Foreskin fibroblast (primary cell): ENCODE measurements at places on chromosomes 2 and 18.

GRCh38 chr2:234771176-234771575 lies 180.6 kb upstream of the SH3BP4 start:
- no peak for DNase-seq

- no peak for DNase-seq
These were observed 32.7 kb downstream of the RBM43 start for GRCh38 chr2:151228847-151229512.

GRCh38 chr2:237261327-237261726 lies 152.6 kb downstream of the COL6A3 start:
- DNase-seq = no peak

- DNase-seq = no peak
These were observed 149.7 kb upstream of the TANK start for GRCh38 chr2:161010503-161011015.

DNA sequence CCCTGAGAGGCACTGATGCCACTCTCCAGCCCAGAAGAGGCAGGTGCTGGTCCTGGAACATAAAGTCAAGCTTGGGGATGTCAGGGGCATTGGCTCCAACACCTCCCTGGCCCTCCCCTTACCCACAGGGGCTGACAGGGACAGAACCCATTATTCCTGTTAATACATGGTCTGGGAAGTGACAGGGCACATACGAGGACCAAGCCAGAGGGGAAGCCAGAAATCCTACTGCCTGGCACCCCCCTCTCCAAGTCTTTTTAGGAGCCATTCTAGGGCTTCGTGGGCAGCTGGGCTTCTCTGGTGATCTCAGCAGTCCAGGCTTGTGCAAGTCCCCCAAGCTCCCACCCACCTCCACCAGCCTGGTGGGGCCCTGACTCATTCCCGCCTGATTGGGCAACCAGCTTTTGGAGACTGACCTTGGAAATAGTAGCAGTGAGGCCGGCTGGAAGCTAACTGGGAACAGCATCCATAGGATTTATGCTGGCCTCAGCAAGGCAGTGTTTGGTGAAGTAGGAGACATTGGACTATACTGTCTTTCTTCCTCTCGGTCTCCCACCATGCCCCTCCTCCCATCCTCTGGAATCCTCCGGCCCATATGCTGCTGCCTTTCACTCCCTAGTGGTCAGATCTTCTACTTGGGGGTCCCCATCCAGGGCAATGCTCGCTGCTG lies 86.4 kb upstream of the HK2 start:
- DNase-seq = peak; percentile 83

DNA sequence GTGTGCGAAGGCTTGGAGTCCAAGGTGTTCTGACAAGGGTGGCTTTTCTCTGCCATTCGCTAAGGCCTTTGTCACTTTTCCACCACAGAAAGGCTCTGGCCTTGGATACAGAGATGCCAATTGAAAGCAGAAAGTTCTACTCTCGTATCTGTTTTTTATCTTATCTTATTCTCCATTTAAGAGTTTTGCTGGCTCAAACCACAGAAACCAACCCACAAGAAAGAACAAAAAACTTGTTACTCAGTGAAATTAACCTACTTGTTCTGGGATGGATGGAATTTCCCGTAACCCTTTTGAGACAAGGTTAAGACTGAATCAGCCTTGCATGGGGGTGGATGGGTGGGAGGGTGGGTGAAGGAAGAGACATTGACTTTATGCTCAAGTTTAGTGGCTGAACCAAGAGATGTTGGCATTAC lies 221.7 kb downstream of the CDH20 start:
- DNase-seq = no peak

DNA sequence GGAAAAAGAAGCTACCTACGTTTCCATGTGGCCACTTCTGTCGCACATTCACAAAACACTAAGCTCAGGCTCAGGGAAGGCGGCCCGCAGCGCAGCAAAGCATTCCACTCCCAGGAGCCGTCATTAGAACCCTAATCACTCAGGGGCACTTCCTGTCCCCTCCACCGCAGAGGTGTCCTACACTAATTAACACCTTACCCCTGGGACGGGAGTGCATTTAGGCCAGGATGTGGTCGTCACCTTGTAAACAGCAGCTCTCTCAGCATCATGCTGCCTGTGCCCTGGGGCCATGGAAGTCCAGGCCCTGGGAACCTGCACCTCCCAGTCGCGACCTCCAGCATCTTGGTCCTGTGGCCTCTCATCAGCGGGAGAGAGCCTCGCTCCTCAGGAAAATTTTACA lies 359.8 kb upstream of the SALL3 start:
- DNase-seq = no peak

GRCh38 chr18:48385596-48385995 lies 23.6 kb downstream of the ZBTB7C start:
- no peak for DNase-seq

DNA sequence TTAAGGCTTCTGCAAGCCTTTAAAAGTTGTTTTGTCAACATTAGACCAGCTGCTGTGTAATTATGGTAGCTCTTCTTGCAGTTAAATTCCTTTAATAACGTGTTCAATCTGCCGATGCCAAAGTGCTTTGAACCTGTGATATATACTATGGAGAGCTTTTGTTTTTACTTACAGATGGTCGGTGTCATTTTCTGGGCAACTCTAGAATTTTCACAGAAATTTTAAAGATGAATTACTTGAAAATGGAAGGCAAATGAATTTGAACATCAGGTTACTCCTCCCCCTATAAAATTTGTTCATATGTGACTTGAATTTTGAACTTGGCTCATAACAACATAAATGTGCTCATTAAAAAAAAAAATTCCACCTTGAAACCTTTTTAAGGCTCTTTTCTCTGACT lies 23.0 kb downstream of the LYPD6 start:
- DNase-seq = no peak

GRCh38 chr2:68487773-68488355 lies 20.5 kb downstream of the APLF start:
- no peak for DNase-seq

- DNase-seq = no peak
These were observed 25.8 kb upstream of the PPP3R1 start for GRCh38 chr2:68278169-68278568.

DNA sequence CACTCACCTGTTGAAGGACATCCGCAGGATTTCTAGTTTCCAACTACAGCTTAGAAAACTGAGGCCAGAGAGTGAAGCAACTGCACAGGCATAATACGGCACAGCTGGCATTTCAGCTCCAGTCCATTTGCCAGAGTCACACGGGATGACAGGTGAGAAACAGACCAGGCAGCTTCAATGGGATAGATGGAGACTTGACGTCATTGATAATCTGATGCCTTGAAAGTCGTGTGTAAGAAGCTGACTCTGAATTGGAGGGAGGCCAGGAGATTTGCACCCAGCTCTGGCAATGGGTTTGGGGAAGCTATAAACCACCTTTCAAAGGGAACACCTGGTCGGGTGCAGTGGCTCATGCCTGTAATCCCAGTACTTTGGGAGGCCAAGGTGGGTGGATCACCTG lies 12.4 kb upstream of the DNMT3A start:
- no peak for DNase-seq

- DNase-seq = no peak
These were observed 26.2 kb upstream of the LRRTM1 start for GRCh38 chr2:80330527-80331450.

GRCh38 chr2:213187386-213187785 lies 36.0 kb upstream of the IKZF2 start:
- no peak for DNase-seq
